ENCODE measurements at places on chromosomes 16 and 17.
A peak's percentile ranks its signal among the peaks of the same experiment; 100 is the strongest.

GRCh38 chr16:28290859-28291254, 1.5 kb upstream of the SBK1 start:
- no peak for DNase-seq

DNA sequence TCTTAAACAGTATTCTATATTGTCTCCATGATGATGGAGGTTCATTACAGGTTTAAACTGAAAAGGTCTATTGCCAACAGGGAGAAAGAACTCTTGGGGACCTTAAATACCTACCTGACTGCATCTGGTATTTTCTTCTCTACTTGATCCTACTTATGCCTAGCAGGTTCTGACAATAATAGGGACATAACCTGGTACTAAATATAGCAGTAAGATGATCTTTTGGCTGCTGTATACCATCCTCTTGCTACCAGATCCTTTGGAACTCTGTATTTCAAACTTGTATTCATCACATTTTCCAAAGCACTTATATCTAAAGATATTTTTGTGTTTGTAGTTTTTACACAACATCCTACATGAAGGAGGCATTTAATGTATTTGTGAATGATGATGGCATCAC, 146.5 kb upstream of the CORO6 start:
- DNase-seq = no peak

DNA sequence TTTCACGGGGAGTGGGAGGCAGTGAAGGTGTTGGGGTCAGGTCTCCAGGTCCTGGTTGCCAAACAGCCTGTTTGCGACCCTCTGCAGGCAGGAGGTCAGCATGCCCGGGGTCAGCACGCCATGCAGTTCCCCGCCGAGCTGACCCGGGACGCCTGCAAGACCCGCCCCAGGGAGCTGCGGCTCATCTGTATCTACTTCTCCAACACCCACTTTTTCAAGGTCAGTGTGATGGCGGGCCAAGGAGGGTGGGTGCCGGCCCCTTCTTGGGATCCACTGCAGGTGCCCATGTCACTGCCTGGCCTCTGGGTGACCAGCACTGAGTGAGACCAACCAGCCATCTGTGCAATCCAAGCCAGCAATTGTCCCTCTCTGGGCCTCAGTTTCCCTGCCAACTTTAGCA, 21.3 kb downstream of the ADGRG5 start:
- DNase-seq = no peak

- no peak for DNase-seq
These were observed 571 bp downstream of the CAVIN1 start for GRCh38 chr17:42422412-42422957.

DNA sequence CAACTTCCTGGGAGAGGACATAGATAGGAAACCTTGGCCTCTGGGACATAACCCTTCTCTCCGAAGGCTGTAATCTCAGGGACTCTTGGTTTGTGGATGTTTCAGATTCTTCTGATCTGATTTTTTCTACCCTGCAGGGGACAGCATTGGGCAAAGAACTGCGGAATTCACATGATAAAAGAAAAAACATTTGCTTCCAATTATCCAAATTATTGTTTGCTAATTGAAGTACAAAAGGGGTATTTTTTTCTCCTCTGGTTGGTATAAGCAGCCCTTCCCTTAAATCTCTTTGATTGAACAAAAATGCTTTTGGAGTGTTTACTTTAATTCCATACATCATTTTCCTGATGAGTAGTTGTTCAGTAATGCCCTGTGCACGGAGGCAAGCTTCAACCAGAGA, 251.7 kb upstream of the IRX3 start:
- no peak for DNase-seq

GRCh38 chr17:27569257-27569722, 61.7 kb upstream of the LGALS9 start:
- peak; percentile 28 for DNase-seq

DNA sequence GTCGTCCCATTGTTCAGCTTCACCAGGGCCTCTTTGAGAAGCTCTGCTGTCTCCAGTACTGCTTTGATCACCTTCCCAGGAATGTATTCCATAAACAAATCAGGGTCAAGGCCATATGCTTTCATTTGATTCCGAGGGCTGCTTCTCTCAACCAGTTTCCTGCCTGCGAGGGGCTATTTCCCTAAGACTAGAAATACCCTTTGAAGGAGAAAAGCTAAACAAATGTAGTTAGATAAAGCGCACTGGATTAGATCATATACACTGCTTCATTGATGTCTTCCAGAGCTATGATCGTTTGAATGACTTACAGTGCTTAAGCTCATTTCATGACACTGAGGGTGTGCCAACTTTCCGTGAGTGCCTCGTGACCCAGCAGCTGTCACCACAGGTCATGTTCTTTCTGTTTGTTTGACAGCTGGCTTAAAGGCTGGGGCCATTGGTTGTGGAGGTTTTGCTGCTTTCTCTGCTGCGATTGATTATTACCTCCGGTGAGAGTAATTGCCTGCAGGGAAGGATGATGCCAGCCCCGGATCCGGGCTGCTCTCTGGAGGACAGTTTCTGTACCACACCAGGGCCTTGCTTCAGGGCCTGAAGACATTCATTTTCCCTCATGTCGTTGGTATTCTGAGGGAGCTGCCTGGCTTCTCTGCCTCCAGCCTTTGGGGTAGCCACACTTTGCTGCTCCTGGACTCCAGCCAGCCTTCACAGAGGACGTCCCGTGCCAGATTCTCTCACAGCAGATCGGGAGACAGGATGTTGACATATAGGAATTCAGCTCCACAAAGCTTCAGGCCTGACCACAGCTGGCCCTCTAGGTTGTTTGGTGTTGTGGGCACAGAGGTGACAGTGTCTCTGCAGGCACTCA, 3.9 kb downstream of the TIMM22 start:
- no peak for DNase-seq

- DNase-seq = no peak
These were observed 30.8 kb upstream of the MYOCD start for GRCh38 chr17:12634789-12635414.

DNA sequence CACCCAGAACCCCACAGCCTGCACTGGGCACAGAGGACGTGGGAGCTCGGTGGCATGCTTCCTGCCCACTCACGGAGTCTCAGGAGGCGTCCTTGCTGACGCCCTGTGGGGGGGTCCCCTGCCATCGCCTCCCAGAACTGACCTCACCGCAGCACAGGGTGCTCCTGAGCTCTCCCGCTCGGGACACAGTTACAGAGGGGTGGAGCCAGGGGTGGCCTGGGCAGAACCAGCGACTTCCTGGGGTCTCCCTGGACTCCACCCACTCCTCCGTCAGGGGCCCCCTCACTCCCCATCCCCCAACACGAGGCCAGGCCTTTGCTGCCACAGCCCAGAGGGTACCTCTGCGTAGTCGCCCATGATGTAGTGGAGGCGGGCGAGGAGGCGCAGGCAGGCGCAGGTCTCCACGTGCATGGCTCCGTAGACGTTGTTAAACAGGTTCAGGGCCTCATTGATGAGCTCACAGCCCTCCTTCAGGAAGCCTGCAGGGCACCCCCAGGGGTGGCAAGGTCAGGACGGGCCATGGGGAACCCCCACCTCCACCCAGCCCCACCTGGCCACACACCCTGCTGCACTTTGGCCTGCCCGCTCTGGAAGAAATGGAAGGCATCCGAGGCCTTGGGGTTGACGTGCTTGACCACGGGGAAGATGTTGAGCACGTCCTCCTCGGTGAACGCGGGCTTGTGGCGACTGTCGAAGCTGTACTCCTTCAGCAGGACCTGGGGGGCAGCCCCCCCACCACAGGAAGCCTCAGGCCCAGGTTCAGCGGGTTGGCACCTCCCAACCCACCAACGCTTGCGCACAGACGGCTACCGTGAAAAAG, 17.8 kb downstream of the CLUH start:
- DNase-seq = no peak

GRCh38 chr16:12627394-12627793, 176.3 kb downstream of the CPPED1 start:
- no peak for DNase-seq

- no peak for DNase-seq
These were observed 12.5 kb downstream of the TIMM22 start for GRCh38 chr17:1009229-1010085.

- DNase-seq = no peak
These were observed 126.5 kb upstream of the RCVRN start for GRCh38 chr17:10031606-10032005.

- DNase-seq = no peak
These were observed 14.7 kb upstream of the KLHL36 start for GRCh38 chr16:84633622-84634021.

DNA sequence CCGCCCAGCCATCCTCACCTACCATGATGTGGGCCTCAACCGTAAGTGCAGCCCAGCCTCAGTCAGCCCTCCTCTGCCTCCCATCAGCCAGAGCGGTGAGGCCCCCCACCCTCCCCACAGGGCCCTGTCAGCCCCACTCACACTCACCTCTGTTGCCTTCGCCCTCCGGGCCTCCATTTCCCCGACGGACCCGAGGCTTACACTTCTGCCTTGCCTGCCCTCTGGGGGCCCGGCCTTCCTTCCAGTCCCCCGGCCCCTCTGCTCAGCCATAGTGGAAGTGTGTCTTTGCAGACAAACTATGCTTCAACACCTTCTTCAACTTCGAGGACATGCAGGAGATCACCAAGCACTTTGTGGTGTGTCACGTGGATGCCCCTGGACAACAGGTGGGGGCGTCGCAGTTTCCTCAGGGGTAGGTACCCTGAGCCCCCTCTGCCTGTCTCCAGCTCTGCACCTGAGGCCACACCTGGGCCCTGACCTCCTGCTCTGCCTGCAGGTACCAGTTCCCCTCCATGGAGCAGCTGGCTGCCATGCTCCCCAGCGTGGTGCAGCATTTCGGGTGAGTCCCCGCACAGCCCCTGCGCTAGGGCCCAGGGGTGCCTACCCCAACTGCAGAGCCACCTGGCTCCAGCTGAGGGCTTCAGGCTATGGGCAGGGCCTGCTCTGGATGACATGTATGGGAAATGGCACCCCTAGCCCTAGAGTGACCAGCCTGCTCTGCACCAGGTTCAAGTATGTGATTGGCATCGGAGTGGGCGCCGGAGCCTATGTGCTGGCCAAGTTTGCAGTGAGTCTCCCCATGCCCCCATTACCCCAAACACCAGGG, 4.1 kb downstream of the NDRG4 start:
- no peak for DNase-seq

- no peak for DNase-seq
These were observed 35.6 kb downstream of the MAP2K6 start for GRCh38 chr17:69450131-69450530.

GRCh38 chr17:68514831-68515635, 2.8 kb downstream of the PRKAR1A start:
- DNase-seq = peak; percentile 84

GRCh38 chr17:83041305-83041704, 38.1 kb upstream of the METRNL start:
- DNase-seq = no peak

DNA sequence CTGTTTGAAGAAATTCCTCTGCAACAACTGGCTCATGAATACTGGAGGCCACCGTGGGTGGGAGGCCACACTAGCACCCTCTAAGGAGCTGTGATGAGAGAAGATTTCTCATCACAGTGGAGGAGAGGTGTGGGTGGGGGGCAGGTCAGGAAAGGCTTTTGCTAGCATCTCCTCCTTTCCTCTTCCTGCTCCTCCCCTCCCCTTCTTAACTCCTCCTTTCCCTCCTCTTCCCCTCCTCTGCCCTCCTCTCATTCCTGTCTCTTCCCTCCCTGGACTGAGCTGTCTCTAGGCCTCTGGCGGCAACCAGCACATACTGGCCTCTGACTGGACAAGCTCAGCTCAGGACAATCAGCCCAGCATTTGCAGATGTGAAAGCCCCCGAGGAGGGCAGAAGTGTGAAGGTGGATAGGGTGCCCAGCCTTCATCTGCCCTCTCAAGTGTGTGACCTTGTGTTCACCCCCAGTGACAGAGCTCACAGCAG, 19.0 kb upstream of the LHX1 start:
- no peak for DNase-seq
